ENCODE measurements at places on chromosomes 16 and 17.
A peak's percentile ranks its signal among the peaks of the same experiment; 100 is the strongest.

GRCh38 chr17:77564278-77564920, 394.1 kb upstream of the TNRC6C start:
- no peak for DNase-seq

DNA sequence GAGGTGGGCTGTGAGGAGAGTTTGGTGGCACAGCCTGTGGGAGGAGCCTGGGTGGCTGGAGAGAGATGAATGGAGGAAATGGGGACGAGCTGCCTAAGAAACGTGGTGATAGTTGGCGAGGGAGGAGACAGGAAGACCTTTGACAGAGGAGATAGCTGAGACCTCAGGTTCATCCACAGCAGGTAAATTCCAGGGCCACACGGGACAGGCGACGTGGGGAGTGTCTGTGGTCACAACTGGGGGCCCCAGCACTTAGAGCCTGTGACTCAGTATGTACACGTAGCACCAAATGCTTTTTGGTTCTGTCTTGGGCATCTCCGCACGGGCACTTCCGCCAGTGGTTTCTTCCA, 7.7 kb downstream of the MINK1 start:
- no peak for DNase-seq

DNA sequence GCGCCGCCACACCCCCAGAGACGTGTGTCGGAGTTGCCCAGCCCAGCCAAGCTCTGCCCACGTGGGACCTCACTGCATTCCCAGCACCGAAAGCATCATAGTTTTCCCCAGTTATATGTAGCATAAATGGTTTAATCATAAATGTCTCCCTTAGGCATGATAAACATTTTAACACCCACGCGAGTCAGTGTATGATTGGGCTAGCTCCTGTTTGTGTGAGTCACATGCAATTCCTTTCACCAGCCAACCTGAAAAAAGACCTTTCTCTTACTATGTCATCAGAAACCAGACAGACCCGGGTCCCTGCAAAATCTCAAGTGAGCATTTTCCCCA, 9.2 kb downstream of the TAF1C start:
- no peak for DNase-seq

- no peak for DNase-seq
These were observed 154.2 kb downstream of the PITPNC1 start for GRCh38 chr17:67531291-67531690.

- peak; percentile 65 for DNase-seq
These were observed at the start of gene ACSF3 for GRCh38 chr16:89093602-89094251. Gene ACSF3 (plus strand): TSS chr16:89093852. CDS start chr16:89100682, 6,830 bp downstream.

GRCh38 chr16:287981-288920, 5.3 kb downstream of the PDIA2 start:
- DNase-seq: no peak

Data from memory B cell (primary cell).